ENCODE measurements at places on chromosomes 5 and 9.

GRCh38 chr5:124231230-124231629 lies 515.2 kb downstream of the ZNF608 start:
- no peak for DNase-seq

- no peak for DNase-seq
Measured at GRCh38 chr9:5786370-5787127, 46.4 kb downstream of the ERMP1 start.

DNA sequence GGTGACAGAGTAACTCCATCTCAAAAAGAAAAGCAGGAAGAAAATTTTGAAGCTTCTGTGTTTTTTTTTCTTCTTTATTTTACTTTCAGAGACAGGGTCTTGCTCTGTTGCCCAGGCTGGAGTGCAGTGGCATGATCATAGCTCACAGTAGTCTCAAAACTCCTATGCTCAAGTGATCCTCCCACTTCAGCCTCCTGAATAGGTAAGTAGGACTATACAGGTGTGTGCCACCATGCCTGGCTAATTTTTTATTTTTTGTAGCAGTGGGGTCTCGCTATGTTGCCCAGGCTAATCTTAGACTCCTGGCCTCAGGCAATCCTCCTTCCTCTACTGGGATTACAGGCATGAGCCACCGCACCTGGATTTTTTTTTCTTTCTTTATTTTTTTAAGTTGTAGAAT lies 10.1 kb upstream of the C5orf24 start:
- no peak for DNase-seq

- DNase-seq = no peak
Measured at GRCh38 chr5:1105350-1106265, 6.3 kb downstream of the SLC12A7 start.

GRCh38 chr5:427415-428087 lies 15.4 kb upstream of the EXOC3 start:
- DNase-seq = no peak

GRCh38 chr9:119368681-119369581 lies at the start of gene BRINP1:
Gene BRINP1 (minus strand): TSS chr9:119369435. CDS start chr9:119313355, 56,080 bp downstream.
- DNase-seq = no peak

DNA sequence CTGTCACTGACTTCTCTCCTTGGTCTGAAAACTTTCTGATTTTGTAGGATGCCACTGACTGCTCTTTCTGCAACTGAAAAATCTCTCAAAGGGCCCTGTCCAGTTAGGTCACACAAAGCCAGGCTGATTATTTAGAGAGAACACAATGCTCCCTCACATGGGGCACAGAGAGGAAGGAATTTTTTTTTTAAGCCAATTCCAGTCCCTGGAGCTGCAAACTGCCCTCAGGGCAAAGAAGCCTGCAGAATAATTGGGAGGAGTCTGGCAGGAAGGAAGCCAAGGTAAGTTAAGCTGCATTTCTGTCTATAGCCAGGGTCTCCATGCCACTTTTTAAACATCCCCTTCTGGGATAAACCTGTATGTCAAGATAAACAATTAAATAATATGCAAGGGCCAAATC lies 305.5 kb downstream of the ZSWIM6 start:
- no peak for DNase-seq

- DNase-seq = no peak
Measured at GRCh38 chr5:140251527-140251973, 51.4 kb downstream of the PFDN1 start.

DNA sequence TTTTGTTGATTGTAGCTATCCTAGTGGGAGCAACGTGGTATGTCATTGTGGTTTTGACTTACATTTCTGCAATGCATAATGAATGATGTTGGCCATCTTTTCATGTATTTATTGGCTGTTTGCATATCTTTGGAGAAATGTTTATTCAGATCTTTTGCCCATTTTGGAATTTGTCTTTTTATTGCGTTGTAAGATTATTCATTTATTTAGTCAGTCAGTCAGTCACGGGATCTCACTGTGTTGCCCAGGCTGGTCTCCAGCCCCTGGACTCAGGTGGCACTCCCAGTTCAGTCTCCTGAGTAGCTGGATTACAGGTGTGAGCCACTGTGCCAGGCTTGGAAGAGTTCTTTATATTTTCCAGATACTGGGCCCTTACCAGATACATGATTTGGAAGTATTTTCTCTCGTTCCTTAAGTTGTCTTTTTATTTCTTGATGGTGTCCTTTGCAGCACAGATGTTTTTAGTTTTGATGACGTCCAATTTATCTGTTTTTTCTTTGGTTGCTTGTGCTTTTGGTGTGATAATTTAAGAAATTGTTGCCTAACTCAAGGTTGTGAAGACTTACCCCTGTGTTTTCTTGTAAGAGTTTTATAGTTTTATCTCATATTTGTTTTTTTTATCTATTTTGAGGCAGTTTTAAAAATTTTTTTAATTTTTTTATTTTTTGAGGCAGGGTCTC lies 67.1 kb downstream of the EHMT1 start:
- no peak for DNase-seq

DNA sequence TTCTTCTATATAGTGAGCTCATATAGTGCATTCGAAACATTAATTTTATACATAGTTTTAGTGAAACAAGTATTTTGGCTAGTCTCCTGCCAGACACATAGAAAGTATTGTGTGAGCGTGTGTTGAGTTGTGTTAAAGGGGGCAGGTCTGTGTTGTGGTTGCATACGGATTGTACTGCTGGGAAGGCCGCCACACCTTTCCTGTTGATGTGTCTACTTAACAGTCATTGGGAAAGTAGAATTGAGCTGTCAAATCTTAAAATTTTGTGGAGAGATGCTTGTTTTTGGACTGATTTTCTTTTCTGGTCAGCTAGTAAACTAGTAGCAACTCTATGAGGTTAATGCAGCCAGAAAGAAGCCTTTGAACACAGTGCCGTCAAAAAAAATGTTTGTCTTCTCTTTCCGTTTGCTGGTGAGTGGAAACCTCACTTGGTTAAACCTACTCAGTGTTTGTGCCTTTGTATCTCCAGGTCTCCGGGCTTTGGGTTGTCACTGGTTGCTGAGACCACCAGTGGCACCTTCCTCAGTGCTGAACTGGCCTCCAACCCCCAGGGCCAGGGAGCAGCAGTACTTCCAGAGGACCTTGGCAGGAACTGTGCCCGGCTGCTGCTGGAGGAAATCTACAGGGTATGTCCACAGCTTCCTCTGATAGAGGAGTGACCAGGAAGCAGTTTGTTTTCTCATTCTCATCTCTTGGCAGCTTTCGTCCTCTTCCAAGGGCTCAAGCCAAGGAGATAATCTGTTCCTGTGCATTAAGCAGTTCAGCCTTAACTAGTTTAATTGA lies 51.5 kb downstream of the RCL1 start:
- DNase-seq = no peak
